ENCODE measurements at places on chromosomes 2 and 18. TPM values are rescaled to one million over a fixed set of nuclear protein-coding genes. Genes with fewer than 3 reads are reported as not detected.

C1QL2 gene
- total RNA-seq, result 1.8 TPM

MYO5B gene
- 51.7 TPM for total RNA-seq

KIAA2012 gene
- 1.3 TPM for total RNA-seq

GRCh38 chr2:158743879-158744278 is 51.2 kb upstream of the DAPL1 start:
- no peak for DNase-seq
- peaks cover 12% of the 10 kb centered on the region for H3K27me3 ChIP-seq
- no peak overlapping the region for H3K4me3 ChIP-seq
- no peak overlapping the region for H3K27ac ChIP-seq

GPR155 gene
- 6.2 TPM for total RNA-seq

Data from type B pancreatic cell (in vitro differentiated cells).